ENCODE measurements at places on chromosomes 2 and 18.

- no peak for DNase-seq
These were observed 20.4 kb upstream of the NAGK start for GRCh38 chr2:71048096-71048495.

- DNase-seq = no peak
These were observed 29.2 kb downstream of the COPS9 start for GRCh38 chr2:240106765-240107476.

DNA sequence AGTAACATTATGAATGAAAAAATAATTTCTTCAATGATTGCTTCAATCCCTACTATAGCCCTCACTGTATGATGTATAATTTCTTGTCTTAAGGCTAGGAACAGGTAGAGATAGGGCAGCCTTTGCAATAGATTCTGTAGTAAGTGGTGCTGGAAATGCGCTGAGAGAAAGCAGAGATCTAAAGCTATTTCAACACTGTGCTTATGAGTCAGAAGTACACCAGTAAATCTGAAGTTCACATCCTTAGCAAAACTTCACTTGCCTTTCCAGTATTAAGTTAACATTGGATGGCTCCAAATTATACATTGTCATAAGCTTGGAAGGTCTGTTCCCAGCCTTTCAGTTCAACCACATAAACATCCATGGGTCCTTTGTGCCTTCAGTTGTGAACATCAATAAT, 178.2 kb upstream of the EPHA4 start:
- DNase-seq = no peak

DNA sequence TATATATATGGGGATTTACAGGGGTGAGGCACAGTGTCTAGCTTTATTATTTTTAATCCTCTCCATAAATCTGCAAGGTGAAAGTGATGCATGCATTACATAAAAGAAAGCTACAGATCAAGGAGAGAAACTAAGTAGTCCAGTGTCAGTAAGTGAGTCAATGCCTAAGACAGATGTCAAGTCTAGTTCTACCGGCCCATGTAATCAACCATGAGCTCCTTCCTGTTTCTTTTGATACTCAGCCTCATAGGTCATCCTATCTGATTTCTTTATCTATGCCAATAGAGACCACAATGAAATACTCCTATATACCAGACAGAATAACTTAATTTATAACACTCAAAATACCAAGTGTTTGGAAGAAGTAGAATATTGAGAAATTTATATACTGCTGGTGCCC, 20.2 kb upstream of the GYPC start:
- DNase-seq = no peak

- no peak for DNase-seq
These were observed 95.7 kb downstream of the RND3 start for GRCh38 chr2:150391779-150392178.

DNA sequence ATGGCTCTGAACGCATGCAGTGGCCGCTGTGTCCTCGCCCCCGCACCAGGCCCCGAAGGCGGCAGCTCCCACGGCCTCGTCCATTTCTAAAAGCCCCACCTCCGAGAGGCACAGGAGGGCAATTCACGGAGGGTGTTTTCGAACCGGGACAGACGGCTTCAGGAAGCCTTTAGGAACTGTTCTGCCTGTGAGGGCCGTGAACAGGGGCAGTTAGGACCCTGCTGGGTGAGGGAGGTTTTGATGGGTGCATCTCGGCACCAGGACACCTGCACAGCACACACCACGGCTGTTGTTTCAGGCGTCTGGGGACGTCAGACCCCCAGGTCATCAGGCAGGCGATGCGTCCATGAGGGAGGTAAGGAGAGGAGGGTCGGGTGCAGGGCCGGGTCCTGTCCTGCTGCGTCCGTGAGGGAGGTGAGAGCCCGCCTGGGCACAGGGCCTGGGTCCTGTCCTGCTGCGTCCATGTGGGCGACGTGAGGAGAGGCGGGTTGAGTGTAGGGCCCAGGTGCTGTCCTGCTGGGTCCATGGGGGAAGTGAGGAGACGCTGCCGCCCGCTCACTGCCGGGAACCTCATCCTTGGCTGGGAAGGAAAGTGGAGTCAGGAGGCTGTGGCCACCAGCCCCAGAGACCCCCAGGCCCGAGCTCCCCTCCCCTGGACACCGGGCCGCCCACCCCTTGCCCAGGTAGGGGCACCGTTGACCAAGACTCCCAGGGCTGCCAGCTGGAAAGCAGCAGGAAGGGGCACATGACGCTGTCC, 25.5 kb upstream of the KCNG2 start:
- DNase-seq = no peak

DNA sequence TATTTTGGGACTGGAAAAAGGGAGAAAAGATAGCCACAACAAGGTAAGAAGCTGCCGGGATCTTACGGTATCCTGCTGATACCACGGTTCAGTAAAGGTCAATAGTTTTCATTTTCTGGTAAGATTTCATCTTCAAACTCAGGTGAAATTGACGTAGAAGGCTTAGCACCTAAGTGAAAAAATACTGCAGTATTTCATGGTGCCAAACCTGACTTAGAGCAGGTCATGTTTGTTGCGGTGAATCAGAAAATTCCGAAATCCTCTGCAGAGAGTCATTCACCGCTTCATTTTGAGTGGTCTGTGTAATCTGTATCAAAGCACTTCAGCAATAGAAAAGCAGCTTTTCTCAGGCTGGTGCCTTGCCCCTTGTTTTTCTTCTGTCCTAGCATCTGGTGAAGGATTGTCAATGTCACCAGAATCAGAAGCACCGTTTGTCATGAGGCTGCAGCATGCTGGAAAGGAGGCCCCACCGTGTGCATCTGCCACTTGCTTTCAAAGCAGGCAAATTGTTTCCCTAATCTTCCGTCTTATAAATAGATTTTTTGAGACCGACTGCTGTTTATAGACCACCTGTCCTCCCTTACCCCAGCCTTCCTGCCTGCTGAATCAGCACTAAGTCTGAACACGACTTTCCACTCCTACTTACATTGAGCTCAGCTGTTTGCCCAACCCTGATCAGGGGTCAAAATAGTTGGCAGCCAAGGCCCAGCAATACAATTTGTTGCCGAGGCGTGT, 156.3 kb downstream of the EML6 start:
- no peak for DNase-seq

DNA sequence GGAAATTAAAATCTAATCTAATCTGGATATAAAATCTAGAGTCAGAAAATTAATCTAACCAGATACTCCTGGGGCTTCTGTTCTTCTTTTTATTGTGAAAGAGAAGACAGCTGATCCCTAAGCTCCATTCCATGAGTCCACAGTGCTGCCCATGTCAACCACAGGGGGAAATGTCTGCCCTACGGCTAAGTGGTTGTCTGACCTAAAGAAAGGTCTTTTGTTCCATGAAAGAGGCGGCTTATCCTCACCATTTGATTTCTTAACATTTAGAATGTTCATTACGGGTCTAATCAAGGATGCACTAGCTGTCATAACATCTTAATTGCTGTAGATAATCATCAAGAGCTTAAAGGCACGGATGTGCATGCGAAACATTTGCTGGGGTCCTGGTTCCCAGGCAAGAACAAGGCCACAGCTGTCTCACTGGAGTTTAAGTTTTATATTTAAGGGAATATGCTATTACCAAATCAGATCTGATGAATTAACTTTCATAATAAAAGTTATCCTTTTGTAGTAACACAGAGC, 162.6 kb downstream of the PAX3 start:
- no peak for DNase-seq

GRCh38 chr2:85858841-85859240, 29.9 kb downstream of the ST3GAL5 start:
- no peak for DNase-seq

GRCh38 chr2:69863298-69863697, 30.5 kb upstream of the SNRNP27 start:
- no peak for DNase-seq

DNA sequence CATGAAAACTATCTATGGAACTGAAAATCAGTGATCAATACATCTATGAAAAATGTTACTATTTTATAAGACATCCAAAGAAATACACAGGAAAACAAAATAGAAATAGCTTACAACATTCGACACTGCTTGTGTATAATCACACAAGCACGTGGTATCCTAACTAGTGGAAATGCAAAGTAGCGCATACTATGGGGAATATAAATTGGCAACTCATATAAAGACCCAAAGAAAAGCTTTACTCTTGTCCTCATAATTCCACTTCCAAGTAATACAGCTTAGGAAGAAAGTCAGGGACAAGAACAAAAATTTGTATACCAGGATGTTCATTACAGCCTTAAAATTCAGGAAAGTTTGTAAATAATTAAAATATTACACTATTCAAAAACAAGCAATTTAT, 384.6 kb downstream of the NRXN1 start:
- DNase-seq = no peak

DNA sequence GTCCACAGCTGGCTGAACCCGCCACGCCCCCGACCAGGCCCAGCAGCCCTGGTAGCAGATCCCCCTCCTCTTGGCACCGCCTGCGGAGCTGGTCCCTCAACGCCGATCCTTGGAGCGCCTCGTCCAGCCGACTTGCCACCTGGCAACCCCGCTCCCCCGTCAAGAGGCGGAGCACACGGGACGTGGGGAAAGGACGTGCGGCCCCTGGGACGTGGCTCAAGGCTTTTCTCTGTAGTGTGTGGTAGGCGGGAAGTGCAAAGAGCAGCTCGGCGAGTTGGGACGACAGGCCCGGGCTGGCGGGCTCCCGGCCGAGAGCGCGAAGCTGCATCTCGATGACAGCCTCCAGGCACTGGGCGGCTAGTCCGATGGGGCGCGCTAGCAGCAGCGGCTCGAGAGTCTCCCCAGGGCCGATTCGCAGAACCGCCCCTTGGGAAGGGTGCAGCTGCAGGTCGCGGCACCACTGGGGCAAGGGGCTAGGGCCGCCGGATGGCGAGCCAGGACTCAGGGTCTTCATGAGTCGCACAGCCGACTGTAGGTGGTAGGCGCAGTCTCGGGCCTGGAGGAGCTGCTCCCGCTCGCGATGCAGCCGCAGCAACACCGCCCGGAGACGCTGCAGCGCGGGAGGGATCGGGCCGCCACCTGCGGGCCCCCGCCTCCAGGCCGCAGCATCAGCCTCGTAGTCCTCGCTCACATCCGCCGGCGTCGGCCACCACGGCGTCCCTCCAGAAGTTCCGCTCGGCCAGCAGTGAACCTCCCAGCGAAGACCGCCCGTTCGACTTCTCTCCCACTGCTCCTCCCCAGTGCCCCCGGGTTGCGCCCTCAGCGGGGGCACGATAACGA, 617 bp downstream of the CCDC142 start:
- no peak for DNase-seq

- no peak for DNase-seq
These were observed 38.9 kb upstream of the TRIM43 start for GRCh38 chr2:95552911-95553310.

DNA sequence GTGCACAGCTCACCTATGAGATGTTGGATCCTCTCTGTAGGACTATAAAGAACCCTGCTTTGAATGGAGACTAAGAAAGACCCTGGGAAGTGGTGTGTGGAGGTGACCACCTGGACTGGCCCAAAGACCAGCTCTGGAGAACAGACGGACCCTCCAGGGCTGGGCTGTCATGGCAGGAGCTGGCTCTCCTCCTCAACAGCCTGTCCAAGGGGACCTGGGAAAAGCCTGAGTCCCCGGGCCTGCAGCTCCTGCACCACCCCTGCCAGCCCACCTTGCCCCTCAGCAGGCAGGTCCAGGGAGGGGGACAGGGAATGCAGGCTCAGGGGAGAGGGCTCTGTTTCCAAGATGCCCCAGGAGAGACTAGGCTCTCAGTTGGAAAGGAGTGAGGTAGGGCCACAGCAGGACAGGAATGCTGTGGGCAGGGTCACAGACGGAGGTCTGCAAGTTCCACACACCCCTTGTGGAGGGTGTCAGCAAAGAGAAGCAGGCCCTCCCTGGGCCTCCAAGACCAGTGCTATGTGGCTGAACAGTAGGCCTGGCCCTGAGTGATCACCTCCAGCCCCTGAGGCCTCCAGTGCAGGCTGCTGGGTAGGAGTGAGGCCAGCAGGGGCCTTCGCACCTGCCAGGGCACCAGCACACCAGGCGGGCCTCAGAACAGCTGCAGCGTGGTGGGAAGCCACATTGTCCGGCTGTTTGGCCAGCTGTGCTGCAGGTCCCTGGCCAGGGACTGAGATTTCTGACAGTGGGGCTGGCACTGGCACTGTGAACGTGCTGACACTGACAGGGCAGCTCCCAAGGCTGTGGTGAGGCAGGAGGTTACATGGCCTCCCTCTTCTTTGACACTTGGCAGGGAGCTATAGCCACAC, 86.4 kb upstream of the OTOS start:
- DNase-seq = no peak

DNA sequence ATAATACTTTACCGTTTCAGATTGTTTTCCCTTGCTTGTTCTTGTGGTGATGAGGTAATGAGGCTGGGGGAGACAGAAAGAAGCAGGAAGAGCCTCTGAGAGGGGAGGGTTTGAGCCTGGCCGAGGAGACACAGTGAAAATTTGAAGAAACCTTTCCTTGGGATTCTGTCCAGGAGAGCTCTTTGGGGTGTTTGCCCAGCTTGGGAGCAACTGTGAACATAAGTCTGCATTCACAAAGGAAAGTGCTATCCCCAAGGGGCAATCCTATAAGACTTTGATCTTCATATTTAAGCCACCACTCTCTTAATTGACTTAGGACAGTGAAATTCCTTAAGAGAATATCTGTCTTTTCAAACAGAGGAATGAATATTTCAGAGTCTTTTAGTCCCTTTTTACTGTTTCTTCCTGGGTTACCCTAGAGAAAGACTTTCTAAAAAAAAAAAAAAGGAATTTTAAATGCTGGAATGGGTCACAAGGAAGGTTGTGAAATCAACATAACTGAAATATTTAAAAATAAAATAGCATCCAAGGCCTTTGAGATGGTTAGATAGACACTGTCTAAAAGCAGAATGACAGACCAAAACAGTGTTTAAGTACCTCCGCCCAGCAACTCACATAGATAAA, 52.5 kb upstream of the STAM2 start:
- no peak for DNase-seq

DNA sequence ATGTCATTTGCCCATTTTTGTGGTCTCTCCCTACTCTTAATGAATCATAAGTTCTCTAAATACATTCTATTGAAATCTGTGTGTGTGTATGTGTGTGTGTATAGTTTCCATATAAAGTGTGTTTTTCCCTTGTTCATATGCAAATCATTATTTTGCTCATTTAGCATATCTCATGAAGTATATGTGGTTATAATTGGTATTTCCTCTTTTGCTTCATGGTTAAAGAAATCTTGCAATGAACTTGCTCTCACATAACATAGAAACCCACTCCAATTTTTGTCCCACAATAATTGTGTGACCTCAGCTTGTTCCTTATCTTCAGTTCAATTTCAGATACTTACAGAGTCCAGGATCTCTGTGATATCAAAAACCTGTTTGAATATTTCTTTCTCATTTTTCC, 1.2 kb downstream of the CPO start:
- DNase-seq = no peak

GRCh38 chr18:53486296-53486695, 738.2 kb downstream of the MBD2 start:
- DNase-seq = no peak

- DNase-seq = no peak
These were observed 60.5 kb downstream of the NCAPH start for GRCh38 chr2:96396095-96396494.

GRCh38 chr18:31410716-31411483, 34.3 kb downstream of the DSG4 start:
- DNase-seq = no peak

- no peak for DNase-seq
These were observed 69.7 kb downstream of the RNF144A start for GRCh38 chr2:6986912-6987361.

- DNase-seq = no peak
These were observed 8.4 kb upstream of the ARID5A start for GRCh38 chr2:96528006-96528699.

Measured in NCI-H1436 treated with DMSO at 0.1 percent for 48 hours (cell line).